Fibroblast of skin of left biceps (primary cell): ENCODE measurements at places on chromosomes 12 and 14.
A peak's percentile ranks its signal among the peaks of the same experiment; 100 is the strongest.

- no peak for DNase-seq
Measured at GRCh38 chr12:39923364-39923763, 182.5 kb downstream of the SLC2A13 start.

- no peak for DNase-seq
Measured at GRCh38 chr14:32710731-32711680, 227.7 kb upstream of the NPAS3 start.

GRCh38 chr14:97027256-97027999 is 230.2 kb downstream of the VRK1 start:
- no peak for DNase-seq

DNA sequence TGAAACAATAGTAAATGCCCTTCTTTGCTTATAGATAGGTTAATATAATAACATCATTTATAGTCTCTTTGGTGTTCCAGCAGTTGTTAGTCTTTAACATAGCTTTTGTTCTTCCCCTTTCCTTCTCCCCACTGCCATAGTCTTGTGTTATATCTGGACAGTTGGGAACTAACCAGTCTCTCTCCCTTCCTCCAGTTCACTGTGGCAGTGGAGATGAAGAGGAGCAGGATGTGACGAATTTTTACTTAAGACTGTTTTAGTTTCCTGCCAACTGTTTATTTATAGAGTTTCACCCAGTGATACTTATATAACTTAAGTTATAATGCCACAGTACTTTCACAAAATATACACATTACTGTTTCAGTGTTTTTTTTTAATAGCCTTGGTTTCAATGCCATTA is 277.4 kb downstream of the PDZRN4 start:
- DNase-seq, result no peak

- no peak for DNase-seq
Measured at GRCh38 chr14:103552011-103552845, 10.2 kb downstream of the BAG5 start.

GRCh38 chr14:52349731-52350130 is 35.6 kb downstream of the PTGER2 start:
- no peak for DNase-seq

- no peak for DNase-seq
Measured at GRCh38 chr12:82069931-82070514, 288.2 kb downstream of the CCDC59 start.

- no peak for DNase-seq
Measured at GRCh38 chr12:50313256-50313931, 30.1 kb upstream of the LIMA1 start.

DNA sequence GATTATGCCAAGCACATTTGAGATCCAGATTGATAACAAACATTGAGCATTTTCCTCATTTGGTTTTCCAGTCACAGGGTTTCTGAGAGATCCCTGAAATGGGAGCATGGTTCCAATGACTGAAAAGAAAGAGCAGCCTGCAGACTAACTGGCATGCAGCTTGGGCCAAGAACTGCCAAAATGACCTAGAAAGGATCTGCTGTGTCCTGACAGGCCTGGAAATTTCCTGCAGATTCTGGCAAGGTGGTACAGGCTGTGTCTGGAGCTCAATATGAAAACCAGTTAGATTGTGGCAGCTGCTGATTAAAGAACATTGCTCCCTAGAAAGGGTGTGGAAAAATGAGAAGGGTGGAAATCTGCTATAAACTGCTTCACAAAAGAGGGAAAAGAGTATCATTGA is 417.3 kb downstream of the IPO8 start:
- DNase-seq, result no peak

GRCh38 chr12:5003025-5003666 is 40.5 kb upstream of the KCNA5 start:
- DNase-seq, result no peak

DNA sequence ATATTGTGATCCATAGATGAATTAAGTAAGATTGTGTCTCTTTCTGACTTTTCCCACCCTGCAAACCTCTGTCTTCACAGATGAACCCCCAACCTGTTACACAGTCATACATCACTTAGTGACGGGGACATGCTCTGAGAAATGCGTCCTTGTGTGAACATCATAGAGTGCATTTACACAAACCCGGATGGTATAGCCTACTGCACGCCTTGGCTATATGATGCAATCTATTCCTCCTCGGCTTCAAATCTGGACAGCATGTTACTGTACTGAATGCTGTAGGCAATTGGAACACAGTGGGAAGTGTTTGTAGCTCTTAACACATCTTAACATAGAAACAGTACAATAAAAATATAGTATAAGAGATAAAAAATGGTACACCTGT is 7.4 kb upstream of the TESPA1 start:
- no peak for DNase-seq

GRCh38 chr12:105935981-105936380 is 202.8 kb downstream of the NUAK1 start:
- DNase-seq, result no peak

GRCh38 chr14:22986508-22987054 is 4.2 kb upstream of the AJUBA start:
- DNase-seq, result peak; percentile 49

DNA sequence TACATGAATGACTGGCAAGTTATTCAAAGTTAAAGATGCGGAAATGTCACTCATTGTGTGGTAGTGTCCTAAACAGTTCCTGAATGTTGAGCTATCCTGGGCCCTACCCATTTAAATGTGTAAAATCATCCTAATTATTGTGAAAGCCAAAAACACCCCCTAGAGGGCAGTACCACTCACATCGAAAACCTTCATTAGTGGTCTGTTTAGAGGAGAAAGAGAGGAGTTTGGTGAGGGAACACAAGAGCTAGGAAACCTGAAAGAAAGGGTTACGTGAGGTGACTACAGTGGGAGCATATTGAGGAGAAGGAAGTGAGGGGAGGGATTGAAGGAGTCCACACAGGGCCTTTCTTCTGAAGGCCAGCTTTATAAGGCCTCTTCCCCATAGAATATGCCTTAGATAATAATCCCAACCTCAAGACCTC is 2.5 kb upstream of the TEP1 start:
- no peak for DNase-seq

DNA sequence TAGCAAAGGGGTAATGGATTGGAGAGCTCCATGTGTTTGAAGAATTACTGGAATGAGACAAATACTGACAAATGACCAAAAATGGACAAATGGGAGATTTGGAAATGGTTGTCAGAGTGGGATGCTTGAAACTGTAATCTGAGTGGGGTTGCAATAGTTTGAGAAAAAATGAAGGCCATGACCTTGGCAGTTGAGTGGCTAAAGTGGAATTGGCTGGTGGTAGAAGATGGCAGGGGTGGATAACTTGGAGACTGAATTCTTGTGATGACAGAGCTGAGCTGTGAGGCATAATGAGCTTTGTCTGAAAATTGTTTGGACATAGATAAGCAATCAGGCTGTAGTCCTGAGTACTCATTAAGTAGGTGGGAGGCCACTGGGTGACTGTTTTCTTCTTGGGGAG is 222.5 kb upstream of the PRICKLE1 start:
- DNase-seq, result no peak

DNA sequence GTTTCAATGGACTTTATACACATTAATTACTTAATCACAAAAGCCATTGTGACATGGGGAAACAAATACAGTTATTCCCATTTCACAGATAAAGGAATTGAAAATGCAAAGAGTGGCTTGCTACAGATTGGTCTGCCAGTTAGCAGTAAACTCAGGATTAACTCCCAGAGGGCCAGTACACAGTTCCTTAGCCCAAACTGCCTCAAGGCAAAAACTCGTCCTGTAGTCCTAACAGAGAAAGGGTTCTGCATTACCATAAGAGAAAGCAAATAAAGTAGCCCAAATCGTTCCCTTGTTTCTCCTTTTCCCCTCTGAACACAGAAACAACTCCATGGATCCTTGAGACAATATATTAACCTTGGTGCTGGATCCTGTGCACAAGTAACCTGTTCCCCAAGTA is 274.4 kb downstream of the LRIG3 start:
- DNase-seq, result no peak

GRCh38 chr12:32134101-32134888 is 27.6 kb downstream of the BICD1 start:
- DNase-seq, result no peak

- no peak for DNase-seq
Measured at GRCh38 chr14:84961637-84962036, 568.3 kb upstream of the FLRT2 start.

GRCh38 chr12:107241411-107241810 is 148.1 kb upstream of the CRY1 start:
- DNase-seq, result no peak

DNA sequence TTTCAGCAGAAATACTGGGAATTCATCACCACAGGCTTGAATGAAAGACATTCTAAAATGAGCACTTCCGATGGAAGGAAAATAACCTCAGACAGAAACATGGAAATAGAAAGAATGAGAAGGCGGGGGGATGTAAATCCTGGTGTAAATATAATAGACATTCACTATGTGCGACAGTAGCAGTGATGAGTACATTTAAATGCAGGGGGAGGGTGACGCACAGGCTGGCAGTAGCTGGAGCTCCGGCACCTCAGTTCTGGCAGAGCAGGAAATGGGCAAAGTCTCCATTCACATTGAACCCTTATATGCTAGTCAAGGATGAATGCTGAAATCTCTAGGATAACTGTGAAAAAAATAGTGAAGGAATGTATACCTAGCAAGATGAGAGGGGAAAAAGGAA is 172.7 kb upstream of the C14orf180 start:
- no peak for DNase-seq

GRCh38 chr14:28765831-28766468 is 637 bp upstream of the FOXG1 start:
- no peak for DNase-seq

DNA sequence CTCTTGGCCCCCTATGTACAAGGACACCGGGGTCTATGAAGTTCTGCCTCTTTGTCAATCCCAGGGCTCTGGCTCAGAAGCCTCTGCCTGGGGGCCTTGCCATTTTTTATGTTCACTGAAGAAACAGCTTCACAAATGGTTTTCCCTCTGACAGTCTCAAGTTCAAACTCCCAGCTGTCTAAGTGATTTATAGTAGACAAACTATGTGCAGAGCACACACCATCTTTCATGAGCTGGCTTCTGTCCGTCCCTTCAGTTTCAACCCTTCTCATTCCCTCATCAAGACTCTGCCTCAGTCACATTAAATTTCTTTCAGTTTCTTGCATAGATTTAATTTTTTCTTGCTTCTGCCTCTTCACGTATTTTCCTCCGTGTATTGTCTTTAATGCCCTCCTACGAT is 2.7 kb upstream of the DCD start:
- no peak for DNase-seq

DNA sequence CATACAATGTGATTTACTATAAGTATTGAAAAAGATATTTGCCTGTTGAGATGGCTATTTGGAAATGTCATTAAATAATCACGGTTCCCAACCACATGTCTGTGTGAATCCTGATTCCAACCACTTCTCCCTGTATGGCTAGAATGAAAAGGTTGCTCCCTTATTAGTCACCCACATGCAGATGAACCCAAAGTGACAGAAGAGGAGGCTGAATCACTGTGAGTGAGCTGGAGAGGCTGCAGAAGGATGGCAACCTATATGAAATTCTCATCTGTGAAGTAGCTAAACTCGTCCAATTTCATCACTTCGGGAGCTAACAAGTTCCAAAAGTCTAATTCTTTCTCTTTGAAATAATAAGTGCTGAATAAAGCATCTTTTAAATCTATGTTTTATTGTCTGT is 300.5 kb downstream of the PRKD1 start:
- no peak for DNase-seq

GRCh38 chr14:74906925-74907521 is 16.0 kb downstream of the RPS6KL1 start:
- no peak for DNase-seq

DNA sequence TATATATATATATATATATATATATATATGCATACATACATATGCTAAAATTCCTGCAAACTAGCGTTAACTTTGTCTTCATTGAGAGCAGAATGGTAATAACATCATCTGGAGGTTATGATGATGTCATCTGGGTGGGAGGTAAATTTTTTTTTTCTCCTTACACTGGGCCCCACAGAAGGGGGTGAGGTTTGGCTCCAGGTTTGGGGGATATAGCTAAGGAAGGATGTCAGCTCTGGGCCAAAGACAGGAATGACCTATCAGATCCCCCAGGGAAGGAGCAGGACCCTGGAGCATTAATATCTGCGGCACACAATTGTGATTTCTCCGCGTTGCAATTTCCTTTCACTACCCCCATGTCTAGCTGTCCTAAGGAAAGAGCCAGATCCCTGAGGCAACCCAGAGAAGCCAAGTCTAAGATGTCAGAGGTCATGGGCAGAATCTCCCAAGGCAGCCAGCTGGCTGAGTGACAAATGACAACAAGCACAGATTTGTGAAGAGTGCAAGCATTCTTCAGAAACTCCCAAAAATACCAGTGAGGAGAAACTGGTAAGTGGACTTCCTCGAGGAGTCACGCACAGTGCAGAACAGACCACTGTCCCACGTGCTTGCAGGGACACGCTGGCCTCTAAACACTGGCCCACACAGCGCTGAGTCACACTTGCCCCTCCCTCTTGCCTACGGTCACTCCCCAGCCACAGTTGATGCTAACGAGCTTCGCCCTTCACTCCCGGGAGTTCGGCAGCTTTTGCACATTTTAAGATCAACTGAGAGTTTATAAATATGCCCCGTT is 9.9 kb downstream of the UBC start:
- no peak for DNase-seq

GRCh38 chr12:107458163-107458562 is 227.4 kb upstream of the PWP1 start:
- no peak for DNase-seq

GRCh38 chr12:55654511-55655214 is 18.0 kb downstream of the OR10P1 start:
- DNase-seq, result no peak

- no peak for DNase-seq
Measured at GRCh38 chr14:38261620-38262019, 5.7 kb upstream of the CLEC14A start.

DNA sequence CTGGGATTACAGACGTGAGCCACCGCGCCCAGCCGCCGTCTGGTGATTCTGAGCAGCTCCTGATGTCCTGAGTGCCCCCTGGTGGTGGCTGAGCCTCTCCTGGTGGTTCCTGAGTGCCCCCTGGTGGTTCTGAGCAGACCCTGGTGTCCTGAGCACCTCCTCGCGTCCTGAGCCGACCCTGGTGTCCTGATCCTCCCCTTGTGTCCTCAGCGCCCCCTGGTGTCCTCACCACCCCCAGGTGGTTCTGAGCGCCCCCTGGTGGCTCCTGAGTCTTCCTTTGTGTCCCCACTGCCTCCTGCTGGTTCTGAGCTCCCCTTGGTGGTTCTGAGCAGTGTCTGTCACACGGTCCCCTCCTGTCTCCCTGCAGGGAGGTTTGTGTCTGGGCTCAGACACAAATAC is 1304.9 kb downstream of the TMEM121 start:
- no peak for DNase-seq

GRCh38 chr12:53995378-53996239 is 4.4 kb upstream of the HOXC9 start:
- DNase-seq, result no peak
